ENCODE measurements at places on chromosomes 12 and 14. TPM values are rescaled to one million over a fixed set of nuclear protein-coding genes. Genes with fewer than 3 reads are reported as not detected.

RHEBL1 gene
- total RNA-seq, result 4.6 TPM

KRT73 gene
- 8.6 TPM for total RNA-seq

DNA sequence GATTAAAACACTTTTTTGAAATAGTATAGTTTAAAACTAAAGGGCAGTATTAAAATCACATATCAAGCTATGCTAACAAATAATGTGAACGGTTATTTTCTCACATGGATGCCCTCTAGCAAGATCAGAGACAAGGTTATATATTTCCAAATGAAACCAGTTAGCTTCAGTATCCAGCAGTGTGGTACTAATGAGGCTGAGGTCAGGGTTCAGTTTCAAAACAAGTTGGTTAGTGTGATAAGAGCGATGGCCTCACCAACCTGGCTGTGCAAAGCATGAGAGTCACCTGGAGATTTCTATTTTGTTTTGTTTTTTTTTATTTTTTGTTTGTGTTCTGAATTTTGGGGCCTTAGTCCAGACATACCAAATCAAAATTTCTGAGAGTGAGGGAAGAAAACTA is 352.2 kb upstream of the KITLG start:
- H3K27me3 ChIP-seq, result no peaks in the 10 kb centered on the region
- H3K27ac ChIP-seq, result no peak overlapping the region
- no peak for DNase-seq
- no peaks in the 10 kb centered on the region for H3K4me1 ChIP-seq
- no peaks in the 10 kb centered on the region for H3K36me3 ChIP-seq

DNA sequence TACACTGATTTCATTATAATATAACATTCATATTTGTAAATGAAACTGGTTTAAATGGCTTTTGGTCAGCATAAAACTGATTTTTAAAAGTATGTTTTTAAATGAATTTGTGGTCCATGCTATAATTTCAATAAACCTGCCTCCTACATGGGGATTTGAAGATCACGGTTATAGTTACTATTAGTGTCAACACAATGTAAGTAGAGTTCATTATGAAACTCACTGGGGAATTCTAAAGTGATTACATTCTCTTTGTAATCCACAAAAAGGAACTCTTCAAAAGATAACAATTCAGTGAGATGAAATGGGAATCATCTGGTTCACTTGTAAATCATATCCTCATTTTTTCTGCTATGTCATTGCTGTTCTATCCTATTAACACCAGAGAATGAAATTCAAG is 204.5 kb upstream of the G2E3 start:
- no peak overlapping the region for H3K27ac ChIP-seq
- no peak overlapping the region for H3K4me3 ChIP-seq
- peaks cover 6% of the 10 kb centered on the region for H3K27me3 ChIP-seq
- peaks cover 13% of the 10 kb centered on the region for H3K4me1 ChIP-seq

GRCh38 chr12:54723379-54724256 is 75.5 kb upstream of the DCD start:
- no peaks in the 10 kb centered on the region for H3K36me3 ChIP-seq
- peaks cover 24% of the 10 kb centered on the region for H3K27me3 ChIP-seq
- peaks cover 9% of the 10 kb centered on the region for H3K4me1 ChIP-seq

- H3K36me3 ChIP-seq, result no peaks in the 10 kb centered on the region
- no peaks in the 10 kb centered on the region for H3K4me1 ChIP-seq
- no peak for DNase-seq
- H3K4me3 ChIP-seq, result no peak overlapping the region
- no peak overlapping the region for H3K27ac ChIP-seq
Observed at GRCh38 chr14:22471545-22472121, 117.4 kb downstream of the DAD1 start.

GRCh38 chr12:6827437-6827911 is 733 bp upstream of the P3H3 start:
- H3K4me3 ChIP-seq, result peak overlapping the region; percentile 23
- H3K27me3 ChIP-seq, result peaks cover 67% of the 10 kb centered on the region
- H3K4me1 ChIP-seq, result peaks cover 16% of the 10 kb centered on the region
- peak; percentile 50 for DNase-seq
- no peaks in the 10 kb centered on the region for H3K36me3 ChIP-seq

- no peaks in the 10 kb centered on the region for H3K4me1 ChIP-seq
- no peaks in the 10 kb centered on the region for H3K36me3 ChIP-seq
- no peak overlapping the region for H3K4me3 ChIP-seq
Observed at GRCh38 chr14:85071447-85071846, 458.5 kb upstream of the FLRT2 start.

Measured in activated CD4-positive, alpha-beta T cell treated with anti-CD3 and anti-CD28 coated beads, Interleukin-2, amount 10 ng/mL, durations not matched to agents 7 days and 5 days (primary cell).